ENCODE measurements at places on chromosomes 13 and 19. TPM values are rescaled to one million over a fixed set of nuclear protein-coding genes. Genes with fewer than 3 reads are reported as not detected.

GRCh38 chr19:56094449-56094848, 26.6 kb downstream of the ZNF787 start:
- DNase-seq = no peak

The STOML3 gene
- not detected for total RNA-seq

GRCh38 chr13:63206461-63206860, 1790.8 kb upstream of the PCDH20 start:
- DNase-seq = no peak

GRCh38 chr13:60093425-60094019, 70.2 kb downstream of the DIAPH3 start:
- no peak for DNase-seq

GRCh38 chr19:9878511-9879196, 43.5 kb downstream of the PIN1 start:
- no peak for DNase-seq

DNA sequence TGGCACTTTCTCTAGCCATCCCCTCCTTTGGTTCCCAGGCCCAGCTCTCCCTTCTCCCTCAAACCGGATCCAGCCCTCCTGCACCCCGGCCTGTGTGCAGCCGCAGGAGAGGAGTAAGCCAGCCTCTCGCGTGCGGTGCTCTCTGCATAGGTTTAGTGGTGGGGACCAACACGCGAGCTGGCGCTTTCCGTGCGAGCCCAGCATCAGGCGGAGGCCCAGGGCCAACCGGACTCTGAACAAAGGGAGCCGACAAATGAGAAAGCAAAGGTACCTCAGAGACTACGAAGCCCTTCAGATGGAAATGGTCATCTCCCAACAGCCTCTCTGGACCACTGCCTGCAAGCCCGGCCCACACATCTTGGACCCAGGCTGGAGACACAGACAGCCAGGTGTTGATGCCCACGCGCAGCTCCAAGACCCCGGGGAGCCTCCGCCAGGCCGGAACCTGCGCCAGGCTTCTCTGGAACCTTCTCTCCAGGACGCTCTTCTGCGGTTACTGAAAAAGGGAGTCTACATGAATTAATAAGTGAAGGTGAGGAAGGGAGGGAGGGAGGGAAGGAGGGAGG, 16.5 kb upstream of the LATS2 start:
- DNase-seq = no peak
